ENCODE measurements at places on chromosomes 5 and 9.

GRCh38 chr5:62000646-62001045 is 305.4 kb upstream of the KIF2A start:
- no peak for DNase-seq

- peak; percentile 32 for DNase-seq
Observed at GRCh38 chr5:135492319-135492626, 40.1 kb upstream of the TIFAB start.

- no peak for DNase-seq
Observed at GRCh38 chr9:115604831-115605483, 487.0 kb upstream of the TNC start.

GRCh38 chr5:102483736-102484135 is 15.1 kb downstream of the SLCO6A1 start:
- DNase-seq, result peak; percentile 25

DNA sequence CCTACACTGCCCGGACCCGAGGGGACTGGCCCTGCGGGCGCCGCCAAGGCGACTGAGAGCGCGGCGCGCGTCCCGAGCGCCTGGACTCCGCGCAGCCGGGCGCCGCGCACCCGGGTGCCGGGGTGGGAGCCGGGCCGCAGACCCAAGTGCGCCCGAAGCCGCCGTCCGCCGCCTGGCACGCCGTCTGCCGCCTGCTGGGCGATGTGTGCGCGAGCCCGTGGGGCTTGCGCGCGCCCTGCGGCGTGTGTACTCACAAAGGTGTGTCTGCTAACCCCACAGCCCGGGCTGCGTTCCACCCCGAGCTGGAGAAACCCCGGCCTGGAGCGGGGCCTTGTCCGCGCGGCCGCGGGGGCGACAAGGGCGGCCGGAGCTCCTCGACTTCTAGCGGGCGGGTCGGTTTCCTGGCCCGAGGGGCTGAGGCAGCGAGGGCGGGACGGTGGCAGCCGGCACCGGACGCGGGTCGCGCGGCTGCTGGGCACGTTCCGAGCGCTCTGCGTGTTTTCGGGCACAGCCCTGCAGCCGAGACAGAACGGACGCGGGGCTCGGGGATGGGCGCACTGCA is 1.1 kb upstream of the ZSWIM6 start:
- DNase-seq, result peak; percentile 75

DNA sequence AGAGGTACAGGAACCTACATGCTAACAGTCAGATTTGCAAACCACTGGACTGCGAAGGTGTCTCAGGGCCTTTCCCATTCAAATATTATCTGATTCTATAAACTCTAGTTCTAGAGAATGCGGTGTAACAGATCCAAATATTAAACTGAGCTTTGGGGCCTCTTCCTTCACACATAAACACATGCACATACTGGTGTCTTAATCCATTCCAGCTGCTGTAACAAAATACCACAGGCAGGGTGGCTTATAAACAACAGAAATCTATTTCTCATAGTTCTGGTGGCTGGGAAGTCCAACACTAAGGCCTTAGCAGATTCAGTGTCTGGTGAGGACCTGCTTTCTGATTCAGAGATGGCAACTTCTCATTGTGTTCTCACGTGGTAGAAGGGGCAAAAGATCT is 30.2 kb downstream of the RETREG1 start:
- DNase-seq, result no peak

GRCh38 chr5:65902104-65902503 is 24.3 kb upstream of the ERBIN start:
- DNase-seq, result no peak

GRCh38 chr9:134192951-134193731 is 28.8 kb upstream of the RNU6ATAC start:
- DNase-seq, result no peak

DNA sequence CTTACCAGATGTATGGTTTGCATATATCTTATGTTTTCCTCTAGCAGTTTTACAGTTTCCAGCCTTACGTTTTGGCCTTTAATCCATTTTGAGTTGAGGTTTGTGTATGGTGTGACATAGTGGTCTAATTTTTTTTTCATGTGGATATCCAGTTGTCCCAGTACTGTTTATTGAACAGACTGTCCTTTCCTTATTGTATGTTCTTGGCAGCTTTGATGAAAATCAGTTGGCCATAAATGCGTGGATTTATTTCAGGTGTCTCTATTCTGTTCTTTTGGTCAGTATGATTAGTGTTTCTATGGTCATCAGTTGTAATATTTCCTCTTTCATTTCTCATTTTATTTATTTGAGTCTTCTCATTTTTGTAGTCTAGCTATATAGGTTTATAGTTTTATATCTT is 42.4 kb downstream of the SRFBP1 start:
- no peak for DNase-seq

- peak; percentile 34 for DNase-seq
Observed at GRCh38 chr9:98550206-98550820, 158.4 kb downstream of the GABBR2 start.

GRCh38 chr5:1331861-1332405 is 13.0 kb downstream of the CLPTM1L start:
- DNase-seq, result no peak

DNA sequence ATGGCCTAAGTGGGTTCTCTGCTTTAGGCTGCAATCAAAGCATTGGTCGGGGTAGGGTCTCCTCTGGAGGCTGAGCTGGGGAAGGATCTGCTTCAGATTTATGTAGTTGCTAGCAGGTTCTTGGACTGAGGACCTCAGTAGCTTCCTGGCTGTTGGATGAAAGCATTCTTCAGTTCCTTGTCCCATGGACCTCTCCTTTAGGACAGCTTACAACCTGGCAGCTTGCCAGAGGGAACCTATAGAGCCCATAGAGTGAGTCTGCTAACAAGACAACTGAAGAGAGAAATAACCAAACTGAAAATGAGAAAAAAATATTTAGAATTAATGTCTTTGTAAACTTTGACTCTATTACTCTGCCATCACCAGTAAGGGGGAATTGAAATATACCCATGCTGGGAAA is 12.4 kb downstream of the MRPS30 start:
- no peak for DNase-seq

DNA sequence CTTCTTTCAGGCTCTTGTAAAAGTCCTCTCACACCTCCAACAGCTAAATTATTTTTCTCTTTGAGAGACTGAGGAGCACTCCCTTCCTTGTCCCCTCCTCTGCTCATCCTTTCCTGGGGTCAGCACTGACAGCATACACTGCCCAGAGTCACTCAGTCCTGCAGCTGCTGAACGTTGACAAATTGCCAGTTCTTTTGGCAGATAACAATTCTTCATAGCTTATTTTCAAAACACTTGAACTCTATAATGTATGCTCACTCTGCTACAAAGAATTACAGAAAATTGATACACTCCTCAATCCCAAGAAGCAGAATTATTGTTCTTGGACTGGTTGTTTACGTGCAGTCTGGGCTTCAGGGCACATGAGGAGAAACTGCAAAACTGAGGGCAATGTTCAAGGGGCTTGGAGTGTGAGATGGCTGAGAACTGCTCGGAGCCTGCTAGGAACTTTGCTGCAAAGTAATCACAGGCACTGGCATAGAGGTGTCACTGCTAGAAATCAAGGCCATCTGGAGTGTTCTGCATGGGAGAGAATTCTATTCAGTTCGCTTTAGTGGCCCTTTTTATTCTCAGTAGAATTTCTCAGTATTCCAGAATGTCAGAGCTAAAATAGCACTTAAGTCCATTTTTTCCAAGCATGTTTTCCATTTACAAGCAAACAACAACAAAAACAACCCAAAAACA is 96.4 kb upstream of the SPOCK1 start:
- DNase-seq, result no peak

- DNase-seq, result peak; percentile 36
Observed at GRCh38 chr9:15357050-15357653, 50.1 kb upstream of the TTC39B start.

DNA sequence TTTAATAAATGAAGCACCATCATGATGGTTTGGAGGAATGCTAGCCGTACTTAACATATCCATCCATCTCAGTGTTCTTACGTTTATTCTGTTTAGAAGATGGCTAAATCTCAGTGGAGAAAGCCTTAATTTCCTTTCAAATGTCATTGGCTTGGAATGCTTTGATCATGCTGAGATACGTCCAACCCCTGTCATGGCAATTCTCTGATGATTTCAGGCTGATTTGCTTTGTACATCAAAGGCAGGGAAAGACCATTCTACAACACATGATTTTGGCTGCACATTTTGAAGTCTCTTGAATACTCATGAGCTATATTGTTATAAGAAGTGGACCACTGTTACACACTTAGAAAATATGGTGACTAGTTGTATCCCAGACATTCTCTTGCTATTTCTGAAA is 1048.4 kb downstream of the MAT2B start:
- no peak for DNase-seq

- DNase-seq, result peak; percentile 68
Observed at GRCh38 chr9:37575921-37576721, at the start of gene FBXO10. Gene FBXO10, minus strand, starts transcription at chr9:37576380. Its CDS starts 34,612 bp downstream, at chr9:37541768.

- no peak for DNase-seq
Observed at GRCh38 chr5:131156957-131157356, 8.1 kb downstream of the HINT1 start.

DNA sequence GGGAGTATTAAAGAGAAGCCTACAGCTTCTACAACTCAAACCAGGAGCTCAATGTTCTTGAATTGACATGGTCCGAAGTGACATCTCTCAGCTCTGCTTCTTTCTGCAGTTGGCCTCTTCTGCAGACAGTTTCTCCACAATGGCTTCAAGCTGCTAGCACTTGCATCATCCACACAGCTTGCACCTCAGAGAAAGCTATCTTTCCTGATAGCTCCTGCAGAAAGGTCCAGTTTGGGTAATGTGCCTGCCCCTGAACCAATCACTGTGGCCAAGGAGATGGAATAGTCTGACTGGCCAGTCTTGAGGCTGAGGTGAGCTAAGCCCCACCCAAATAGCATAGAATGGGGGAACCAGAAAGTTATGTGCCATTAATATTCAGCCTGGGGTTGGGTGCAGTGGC is 95.8 kb upstream of the ABCA1 start:
- no peak for DNase-seq

DNA sequence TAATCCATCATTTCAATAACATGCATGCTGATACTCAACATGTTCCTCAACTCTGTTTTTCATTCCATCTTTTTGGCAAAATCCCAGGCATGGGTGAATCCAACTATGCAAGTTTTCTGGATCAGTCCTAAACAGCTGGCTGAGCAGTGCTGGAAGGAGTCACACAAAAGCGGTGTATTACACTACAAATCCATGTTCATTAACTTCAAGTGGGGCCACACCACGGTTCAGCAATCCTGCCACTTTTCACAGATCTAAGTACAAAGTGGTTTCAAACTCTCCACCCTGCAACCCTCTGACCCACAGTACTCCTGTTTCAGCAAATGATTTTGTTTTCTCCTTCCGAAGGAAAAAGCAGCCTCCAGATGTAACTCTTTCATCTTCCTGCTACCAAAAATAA is 222.5 kb downstream of the EPB41L4A start:
- no peak for DNase-seq

DNA sequence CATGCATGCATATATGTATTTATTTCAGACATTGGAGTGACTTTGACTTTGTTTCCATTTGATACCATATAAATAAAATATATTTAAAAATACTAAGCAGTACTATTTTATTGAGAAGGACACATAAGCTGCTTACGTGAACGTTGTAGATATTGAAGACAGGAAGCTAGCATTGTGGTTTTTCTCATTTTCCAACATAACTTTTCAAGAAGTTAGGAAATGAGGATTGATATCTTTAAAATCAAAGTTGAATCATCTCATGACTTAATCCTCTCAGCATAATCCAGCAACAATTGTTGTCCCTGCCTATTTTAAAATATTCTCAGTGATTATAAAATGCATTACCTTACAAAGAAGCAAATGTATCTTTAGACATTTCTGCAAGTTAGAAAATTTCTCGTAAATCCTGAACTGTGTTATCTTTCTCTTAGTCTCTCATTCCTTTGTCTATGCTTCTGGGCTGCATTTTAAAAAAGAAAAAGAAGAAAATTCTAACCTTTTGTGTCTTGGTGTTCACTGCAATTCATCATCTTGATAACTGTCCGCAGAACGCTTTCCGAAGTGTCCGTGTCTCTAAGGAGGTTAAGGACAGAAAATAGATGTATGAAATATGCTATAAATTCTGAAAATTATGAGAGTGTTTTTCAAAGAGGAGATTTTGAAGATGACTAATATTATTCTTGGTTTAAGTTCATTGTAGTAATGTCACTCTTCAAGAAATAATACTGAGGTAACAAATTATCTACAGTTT is 1089.9 kb upstream of the CDH6 start:
- DNase-seq, result no peak

DNA sequence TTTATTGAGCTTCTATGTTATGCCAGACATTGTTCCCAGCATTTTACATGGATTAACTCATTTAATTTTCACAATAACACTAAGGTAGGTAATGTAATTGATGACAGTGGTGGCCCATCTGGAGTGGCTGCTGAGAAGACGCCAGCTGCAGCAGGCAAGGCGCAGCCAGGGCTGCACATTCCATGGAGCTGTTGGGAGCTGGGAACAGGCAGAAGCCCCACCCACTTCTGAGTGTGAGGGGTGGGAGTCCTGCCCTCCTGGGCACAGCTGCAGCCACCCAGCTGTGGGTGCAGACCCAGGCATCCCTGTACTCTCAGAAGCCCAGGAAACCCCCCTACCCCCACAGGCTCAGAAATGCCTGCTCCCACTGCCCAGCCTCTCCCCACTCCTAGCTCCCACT is 183.3 kb downstream of the DEPDC1B start:
- no peak for DNase-seq

GRCh38 chr9:116883676-116884075 is 196.6 kb downstream of the TRIM32 start:
- no peak for DNase-seq

DNA sequence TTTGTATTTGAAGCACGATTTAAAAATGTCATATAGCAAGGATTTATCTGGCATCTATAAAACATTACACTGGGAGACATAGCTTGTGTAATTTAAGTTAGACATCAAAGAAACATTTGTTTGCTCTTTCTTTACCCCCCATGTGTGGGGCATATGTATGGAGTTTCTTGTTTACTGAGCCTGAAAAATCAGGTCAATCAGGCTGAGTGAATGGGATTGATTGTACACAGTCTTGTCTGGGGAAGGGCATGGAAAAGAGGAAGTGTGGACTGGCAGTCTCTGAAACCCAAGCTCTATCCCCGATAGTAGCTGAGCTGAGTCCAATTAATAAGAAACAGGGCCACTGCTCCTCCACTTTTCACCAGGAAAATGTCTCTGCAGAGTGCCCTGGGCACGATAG is 49.4 kb downstream of the SLC46A2 start:
- peak; percentile 50 for DNase-seq

DNA sequence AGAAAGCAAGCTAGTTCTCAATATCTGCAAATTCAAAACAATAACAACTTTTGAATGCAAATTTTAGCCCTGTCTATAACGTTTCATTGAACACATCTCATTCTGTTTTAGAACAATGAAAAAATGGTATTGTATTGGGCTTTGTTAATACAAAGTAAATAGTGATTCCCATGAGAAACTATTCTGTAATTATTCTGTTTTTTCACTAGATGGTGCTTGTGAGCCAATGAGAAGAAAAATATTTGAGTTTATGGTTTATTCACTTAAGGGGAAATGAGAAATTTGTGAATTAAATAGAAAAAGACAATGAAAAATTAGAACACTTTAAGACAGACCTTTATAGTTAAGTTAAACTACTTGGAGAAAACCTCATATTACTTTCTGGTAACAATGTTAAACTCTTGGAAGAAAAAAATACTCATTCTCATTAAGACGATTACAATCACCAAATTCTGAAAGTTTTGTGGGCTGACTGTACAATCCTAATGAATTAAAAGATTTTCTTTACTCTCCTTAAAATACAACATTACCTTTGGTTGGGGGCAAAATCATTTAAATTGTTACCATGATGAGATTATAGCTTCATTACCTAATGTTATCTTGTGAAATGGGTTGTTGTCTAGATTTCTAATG is 127.0 kb downstream of the NNT start:
- peak; percentile 32 for DNase-seq

Measured in suppressor macrophage treated with lipopolysaccharide for 4 hours (primary cell).